ENCODE measurements at places on chromosomes 5 and 9.
A peak's percentile ranks its signal among the peaks of the same experiment; 100 is the strongest.

GRCh38 chr5:171300358-171300757 lies 8.7 kb upstream of the TLX3 start:
- no peak for DNase-seq

GRCh38 chr5:158373608-158374395 lies 514.9 kb upstream of the CLINT1 start:
- DNase-seq, result peak; percentile 71

DNA sequence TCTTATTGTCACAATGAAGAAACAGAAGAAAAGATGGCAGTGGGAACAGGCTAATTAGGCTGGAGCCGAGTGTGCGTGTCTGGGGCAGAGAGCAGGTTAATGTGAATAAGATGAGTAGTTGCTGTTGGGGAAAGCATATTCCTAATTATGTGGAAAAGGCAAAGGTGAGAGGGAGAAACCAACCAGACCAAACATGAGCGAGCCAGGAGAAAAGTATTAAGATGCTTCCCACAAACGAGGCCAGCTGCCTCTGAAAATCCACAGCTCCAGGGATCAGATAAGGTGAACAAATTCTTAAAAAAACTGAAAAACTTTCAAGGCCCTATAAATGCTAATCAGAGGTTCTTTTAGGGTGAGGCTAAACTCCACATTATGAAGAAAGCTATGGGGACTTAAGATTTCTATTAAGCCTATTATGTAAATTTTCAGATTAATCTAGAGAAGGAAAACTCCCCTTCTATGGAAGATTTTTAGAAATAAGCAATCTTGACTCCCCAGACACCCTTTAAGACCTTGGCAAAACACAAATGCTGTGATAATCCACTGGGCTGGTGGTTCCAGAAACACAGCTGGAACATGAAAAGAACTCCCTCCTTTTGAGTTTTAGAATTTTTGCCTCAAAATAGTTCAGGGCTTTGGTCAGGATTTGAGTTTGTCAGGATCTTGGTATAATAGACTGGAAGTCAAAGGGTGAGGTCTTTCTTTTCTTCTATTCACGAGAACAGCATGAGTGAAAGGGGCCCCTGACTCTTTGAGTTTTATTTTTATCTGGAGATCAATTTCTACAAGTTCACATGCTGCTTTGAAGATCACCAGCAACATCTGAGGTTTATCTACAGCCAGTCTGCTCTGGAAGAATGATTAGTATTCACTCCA lies 238.1 kb downstream of the SPOCK1 start:
- no peak for DNase-seq

DNA sequence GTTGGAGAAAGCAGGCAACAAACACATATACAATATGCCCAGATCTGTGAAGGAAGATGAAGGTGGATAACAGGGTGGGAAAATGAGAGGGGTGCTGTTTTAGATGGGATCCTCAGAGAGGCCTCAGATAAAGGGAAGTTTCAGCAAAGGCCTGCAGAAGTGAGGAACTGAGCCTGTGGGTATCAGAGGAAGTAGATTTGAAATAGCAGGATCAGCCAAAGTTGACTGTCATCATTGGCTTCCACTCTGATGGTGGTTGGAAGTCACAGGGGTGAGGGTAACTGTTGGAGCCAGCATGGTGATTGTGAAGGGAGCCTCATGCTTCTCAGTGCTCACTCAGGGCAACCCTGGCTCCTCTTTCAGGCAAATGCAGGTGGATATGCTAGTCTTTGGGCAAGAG lies 607.2 kb upstream of the CLINT1 start:
- peak; percentile 51 for DNase-seq

DNA sequence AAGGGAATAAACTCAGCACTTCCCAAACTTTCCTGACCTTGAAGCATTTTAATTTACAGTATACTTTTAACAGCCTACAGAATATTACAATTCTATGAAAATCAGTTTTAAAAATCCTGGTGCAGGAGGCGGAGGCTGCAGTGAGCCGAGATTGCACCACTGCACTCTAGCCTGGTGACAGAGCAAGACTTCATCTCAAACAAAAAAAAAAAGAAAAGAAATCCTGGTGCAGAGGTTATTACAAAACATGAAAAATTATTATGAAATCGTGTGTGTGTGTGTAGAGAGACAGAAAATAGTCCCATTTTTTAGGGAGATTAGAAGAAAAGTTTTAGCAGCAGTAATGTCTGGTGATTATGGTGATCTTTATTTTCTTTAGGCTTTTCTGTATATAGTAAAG lies 26.9 kb downstream of the GOLPH3 start:
- DNase-seq, result peak; percentile 76

DNA sequence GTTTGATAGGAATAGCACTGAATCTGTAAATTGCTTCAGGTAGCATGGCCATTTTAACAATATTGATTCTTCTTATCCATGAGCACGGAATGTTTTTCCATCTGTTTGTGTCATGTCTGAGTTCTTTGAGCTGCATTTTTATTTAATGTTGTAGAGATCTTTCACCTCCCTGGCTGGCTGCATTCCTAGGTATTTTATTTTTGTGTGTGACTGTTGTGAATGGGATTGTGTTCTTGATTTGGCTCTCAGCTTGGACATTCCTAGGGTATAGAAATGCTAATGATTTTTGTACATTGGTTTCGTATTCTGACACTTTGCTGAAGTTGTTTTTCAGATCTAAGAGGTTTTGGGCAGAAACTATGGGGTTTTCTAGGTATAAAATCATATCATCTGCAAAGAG lies 152.9 kb upstream of the CHD1 start:
- DNase-seq, result no peak
